Cerebellum (tissue), 4 donors: ENCODE measurements at places on chromosomes 6 and 20. TPM values are rescaled to one million over a fixed set of nuclear protein-coding genes. Genes with fewer than 3 reads are reported as not detected.

Gene OR2B6
- not detected for total RNA-seq

Gene TDRD6
- 1.9 TPM for total RNA-seq

Gene TRIM15
- not detected for total RNA-seq

Gene SFT2D1
- 18.9 TPM for total RNA-seq

Gene HBS1L
- total RNA-seq, result 77.2 TPM

Gene ASIP
- not detected for total RNA-seq

Gene ADGRF5
- total RNA-seq, result 8.0 TPM

Gene QRSL1
- total RNA-seq, result 20.7 TPM

Gene SLC18B1
- total RNA-seq, result 18.2 TPM

Gene OVOL2
- not detected for total RNA-seq

Gene MEP1A
- total RNA-seq, result 0.09 TPM

Gene DYNLT2
- 2.9 TPM for total RNA-seq

Gene MUC21
- total RNA-seq, result not detected

Gene FKBP1A
- total RNA-seq, result 73.8 TPM

GRCh38 chr6:138811866-138812265 lies 16.0 kb downstream of the ECT2L start:
- no peak for DNase-seq

- DNase-seq, result peak; percentile 96
These were observed at the start of gene PACSIN1 for GRCh38 chr6:34465531-34466241. TSS of gene PACSIN1 (plus strand) at chr6:34466076. CDS start at chr6:34526306, 60,230 bp downstream.

GRCh38 chr6:54308289-54308985 lies at the start of gene TINAG:
TSS of gene TINAG (plus strand) at chr6:54308441. CDS start at chr6:54308551, 110 bp downstream.
- no peak for DNase-seq

DNA sequence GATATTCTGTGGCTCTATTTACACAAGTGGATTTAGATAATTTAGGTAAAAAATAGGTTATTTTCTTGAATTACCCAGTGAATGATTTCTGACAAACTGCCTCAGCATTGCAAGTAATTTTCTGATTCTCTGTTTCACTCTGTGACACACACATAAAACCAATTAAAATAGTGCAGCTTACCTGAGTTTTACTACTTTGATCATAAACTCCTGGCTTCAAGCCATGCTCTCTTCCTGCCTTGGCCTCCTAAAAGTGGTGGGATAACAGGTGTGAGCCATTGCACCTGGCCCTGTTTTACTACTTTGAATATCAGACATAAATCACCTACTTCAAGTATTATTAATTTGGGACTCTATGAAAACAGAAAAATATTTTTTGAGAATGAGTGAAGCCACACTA lies 462.9 kb downstream of the ADGRB3 start:
- no peak for DNase-seq

- DNase-seq, result no peak
These were observed 66.7 kb upstream of the SLC22A16 start for GRCh38 chr6:110543106-110543505.

DNA sequence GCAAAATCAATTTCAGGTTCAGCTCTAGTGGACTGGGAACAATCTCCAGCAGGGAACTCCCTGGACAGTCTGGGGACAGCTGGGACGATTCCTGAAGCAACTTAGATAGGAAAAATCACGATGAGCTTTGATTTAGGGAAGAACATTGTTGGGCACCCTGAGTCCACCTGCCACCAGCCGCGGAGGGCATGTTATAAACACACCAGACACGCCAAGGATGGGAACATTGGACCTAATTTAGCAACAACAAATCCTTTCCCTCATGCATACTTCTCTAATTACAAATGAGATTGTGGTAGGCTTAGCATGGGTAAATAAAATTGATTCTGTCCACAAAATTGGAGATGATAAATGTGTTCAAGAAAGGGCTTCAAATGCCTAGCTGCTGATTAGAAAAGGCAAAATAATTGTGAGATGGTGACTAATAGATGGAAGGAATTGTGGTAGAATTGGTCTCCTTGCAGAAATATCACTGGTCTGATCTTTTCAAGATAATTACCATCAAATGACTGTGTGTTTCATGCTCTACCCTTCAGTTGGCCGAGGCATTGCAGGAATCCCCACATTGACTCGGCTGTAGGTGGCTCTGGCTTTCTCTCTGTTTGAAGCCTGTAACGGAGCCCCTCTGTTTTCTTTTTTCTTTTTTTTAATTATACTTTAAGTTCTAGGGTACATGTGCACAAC lies 6.1 kb upstream of the NANP start:
- DNase-seq, result no peak

DNA sequence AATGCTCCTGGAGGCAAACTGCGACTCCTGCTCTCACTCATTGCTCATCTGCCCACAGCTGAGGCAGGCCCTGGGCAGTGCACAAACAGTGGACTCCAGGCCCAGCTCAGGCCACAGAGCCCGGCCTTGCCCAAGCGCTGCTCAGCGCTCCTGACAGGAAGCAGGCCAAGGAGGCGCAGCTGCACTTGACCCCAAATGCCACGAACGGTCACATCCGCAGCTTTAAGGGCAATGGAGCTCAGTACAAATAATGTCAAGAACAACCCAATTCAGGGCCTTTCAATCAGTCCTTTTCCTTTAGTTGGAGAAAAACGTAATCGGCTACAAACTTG lies 33.8 kb downstream of the RRBP1 start:
- no peak for DNase-seq

GRCh38 chr6:3455147-3455568 lies 1.7 kb downstream of the SLC22A23 start:
- DNase-seq, result peak; percentile 26

GRCh38 chr20:44908987-44909871 lies 631 bp upstream of the PABPC1L start:
- DNase-seq, result no peak

DNA sequence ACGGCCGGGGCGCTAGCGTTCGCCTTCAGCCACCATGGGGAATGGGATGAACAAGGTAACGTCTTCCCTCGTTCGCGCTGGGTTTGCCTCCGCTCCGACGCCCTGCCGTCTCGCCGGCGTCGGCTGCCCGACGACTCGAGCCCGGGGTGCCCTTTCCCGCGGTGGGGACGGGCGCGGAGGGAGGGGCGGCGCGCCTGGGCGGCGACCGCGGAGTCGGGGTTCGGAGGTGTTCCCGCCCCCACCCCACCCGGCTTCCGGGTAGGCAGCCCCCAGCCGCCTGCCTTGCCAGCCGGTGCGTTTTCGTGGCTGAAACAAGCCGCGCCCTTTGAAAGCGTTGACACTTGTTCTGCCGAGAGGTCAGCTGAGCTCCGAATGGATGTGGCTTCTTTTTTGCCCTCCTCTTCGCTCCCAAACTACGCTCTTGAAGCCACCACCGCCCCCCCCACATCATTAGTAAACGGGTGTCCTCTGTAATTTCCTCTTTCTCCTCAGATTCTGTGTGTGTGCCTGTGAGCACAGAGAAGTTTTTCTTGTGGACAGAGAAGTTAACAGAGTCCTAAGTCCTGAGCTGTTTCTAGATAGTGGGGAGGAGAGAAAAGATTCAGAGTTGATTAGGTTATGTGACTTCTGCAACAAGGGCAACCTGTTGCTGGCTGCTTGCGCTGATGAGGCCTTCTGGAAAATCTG lies 362 bp downstream of the DUSP22 start:
- DNase-seq, result peak; percentile 38

- DNase-seq, result no peak
These were observed 100.6 kb downstream of the DACT2 start for GRCh38 chr6:168218785-168219566.

DNA sequence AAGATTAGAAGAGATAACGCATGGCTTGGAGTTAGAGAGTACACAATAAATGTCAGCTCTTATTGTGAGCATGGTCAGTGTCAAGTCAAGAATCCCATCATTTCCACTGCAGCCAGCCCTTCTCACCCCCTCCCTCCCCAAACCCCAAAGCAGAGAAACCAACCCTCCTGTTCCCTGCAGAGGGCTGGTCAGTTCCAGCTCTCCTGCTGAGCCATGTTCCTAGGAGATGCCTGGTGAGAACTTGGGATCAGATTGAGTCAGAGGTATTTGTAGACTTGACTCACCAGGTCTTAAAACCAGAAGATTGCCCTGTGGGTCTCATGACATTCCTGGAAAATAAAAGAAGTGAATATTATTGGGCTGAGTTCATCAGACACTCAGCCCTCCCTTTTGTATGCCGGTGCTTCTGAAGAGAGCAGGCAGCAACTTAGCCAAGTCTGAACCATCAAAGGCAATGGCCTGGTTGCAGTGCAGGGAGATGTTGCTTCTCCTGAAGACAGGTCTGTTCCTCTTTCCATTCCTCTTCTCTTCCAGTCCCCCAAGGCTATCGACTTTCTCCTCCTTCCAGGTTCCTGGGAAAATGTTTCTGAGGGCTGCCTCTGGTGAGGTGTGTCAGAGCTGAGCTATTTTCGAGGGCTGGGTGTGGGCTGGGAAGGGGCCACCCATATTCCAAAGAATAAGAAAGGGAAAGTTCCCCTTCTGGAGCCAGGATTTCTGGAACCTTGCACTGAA lies 278.2 kb upstream of the SUPT3H start:
- no peak for DNase-seq

- no peak for DNase-seq
These were observed 664 bp upstream of the TPBG start for GRCh38 chr6:82362878-82363427.

GRCh38 chr20:13336308-13337089 lies 115.4 kb downstream of the ISM1 start:
- DNase-seq, result no peak

GRCh38 chr6:14501914-14502313 lies 384.3 kb downstream of the CD83 start:
- no peak for DNase-seq

DNA sequence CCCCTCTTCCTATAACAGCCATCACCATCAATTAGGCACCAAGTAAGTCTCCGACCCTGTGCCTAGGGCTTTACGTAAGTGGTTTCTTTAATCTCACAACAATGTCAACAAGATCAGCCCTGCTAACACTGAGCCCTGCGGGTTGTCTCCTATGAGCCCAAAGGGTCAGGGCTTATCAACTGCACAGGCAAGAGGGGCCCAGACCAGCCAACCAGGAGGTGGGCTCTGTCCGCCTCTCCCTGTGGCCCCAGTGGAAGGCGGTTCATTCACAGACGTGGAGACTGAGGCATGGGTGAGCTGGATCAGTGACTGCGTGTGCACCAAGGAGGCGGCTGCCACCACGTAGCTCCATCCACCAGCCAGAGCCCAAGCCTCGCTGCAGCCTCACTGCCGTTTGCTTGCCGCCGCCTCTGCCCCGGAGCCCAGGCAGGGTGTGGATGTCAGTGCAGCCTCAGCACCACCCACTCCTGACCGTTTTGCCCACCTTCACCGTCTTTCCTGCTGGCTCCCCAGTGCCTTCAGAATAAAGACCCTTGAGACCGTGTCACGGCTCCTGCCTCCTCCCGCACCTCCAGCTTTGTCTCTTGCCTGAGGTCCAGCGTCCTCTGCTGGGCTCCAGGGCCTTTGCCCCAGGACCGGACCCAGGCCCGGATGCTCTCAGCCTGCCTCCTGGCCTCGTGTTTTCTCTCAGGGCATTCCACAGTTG lies 78.7 kb downstream of the DLL1 start:
- DNase-seq, result no peak

- no peak for DNase-seq
These were observed 275.0 kb downstream of the KHDC1L start for GRCh38 chr6:72950114-72950860.

- peak; percentile 41 for DNase-seq
These were observed 60.8 kb downstream of the OGFRL1 start for GRCh38 chr6:71349395-71349794.

- no peak for DNase-seq
These were observed 770 bp downstream of the TCF19 start for GRCh38 chr6:31158863-31159855.

GRCh38 chr6:26022132-26022472 lies 59.5 kb downstream of the TRIM38 start:
- DNase-seq, result peak; percentile 81

GRCh38 chr6:139156551-139156950 lies 21.7 kb downstream of the HECA start:
- DNase-seq, result no peak

DNA sequence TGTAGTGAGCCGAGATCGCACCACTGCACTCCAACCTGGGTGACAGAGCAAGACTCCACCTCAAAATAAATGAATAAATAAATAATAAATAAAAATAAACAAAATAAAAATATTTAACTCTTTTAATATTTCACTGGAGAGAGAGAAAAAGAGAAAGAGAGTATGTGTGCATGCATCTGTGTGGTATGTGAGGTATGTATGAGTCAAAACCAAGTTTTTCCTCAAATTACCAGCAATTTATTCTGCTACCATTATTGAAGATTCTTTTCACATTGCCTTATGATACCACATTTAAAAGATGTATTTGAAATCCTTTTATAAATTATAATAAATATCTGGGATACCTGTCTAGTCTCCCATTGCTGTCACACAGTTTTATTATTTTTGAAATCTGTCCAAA lies 122.1 kb downstream of the CD164 start:
- no peak for DNase-seq

DNA sequence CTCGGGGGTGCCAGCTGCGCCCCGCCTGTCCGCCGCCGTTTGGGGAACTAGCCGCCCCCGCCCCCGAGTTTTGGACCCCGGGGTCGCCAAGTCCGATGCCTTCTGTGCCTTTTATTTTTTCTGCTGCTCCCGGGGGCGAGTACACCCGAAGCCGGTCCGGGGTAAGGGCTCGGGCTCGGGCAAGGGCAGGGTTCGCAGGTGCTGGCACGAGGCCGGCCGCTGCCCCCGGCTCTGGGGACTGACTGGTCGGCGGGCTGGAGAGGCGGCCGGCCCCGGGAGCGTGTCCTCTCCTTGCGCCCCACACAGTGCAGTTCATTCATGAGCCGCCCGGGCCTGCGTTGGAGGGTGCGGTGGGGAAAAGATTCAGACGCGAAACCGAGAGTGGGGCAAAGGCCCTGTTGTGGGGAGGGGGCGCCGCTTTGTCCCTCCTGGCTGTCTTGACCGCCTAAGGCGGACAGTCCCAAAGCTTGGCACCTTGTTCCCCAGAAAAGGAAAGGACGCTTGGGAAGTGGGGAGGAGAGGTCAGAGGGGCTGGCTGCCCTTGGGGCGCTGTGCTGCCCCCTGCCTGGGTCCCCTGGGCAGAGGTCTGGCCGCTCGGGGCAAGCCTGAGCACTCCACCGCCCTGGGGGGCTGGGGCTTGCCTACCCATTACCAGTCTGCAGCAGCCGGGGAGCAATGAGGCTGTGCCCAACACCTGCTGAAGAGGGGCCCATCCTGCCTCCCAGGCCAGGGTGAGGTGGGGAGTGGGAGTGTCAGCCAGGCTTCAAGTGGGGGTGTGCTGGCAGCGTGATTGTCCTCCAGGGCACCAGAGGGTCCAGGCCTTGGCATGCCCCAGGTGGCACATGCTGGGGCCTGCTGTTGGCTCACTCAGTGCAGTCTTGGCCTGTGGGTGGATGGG lies 915 bp downstream of the TMEM63B start:
- peak; percentile 50 for DNase-seq

- no peak for DNase-seq
These were observed 99.8 kb downstream of the SMOC2 start for GRCh38 chr6:168540713-168541291.

GRCh38 chr6:26056583-26057350 lies 30.5 kb upstream of the HFE start:
- DNase-seq, result peak; percentile 66

- DNase-seq, result no peak
These were observed 7.5 kb downstream of the SMPD2 start for GRCh38 chr6:109447878-109448555.
